ENCODE measurements at places on chromosomes 4 and X.

- DNase-seq = no peak
These were observed 35.7 kb downstream of the DDX53 start for GRCh38 chrX:23035493-23035892.

DNA sequence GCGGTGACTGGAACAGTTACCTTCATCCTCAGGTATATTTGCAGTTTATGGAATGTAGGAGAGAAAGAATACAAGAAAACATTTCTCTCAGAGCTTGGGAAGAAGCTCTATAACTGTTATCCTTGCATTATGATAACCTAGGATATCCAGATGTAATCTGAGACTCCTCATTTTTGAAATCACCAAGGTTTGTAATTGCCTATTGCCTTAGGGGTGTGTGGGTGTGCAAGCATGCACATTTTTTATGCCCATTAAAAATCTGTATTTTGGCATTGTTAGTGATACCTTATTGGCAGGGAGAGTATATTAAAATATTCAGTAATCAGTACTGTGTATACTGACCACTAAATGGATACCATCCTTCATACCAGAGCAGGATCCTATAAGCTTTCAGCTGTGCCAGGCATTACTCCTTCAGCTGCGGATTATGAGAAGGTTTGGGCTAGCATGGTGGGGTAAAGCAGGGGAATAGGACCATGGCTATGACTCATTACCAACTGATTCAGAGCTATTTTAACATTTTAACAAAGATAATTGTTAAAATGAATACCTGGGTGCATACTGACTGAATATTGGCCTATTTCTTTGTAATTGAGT is 8.3 kb downstream of the SEC24B start:
- DNase-seq = no peak

GRCh38 chr4:185956544-185956940 is 112.4 kb upstream of the TLR3 start:
- DNase-seq = no peak

- DNase-seq = no peak
These were observed 9.8 kb upstream of the BCOR start for GRCh38 chrX:40107291-40108161.

Measured in fibroblast of skin of right biceps (primary cell).